Panc1 (cell line): ENCODE measurements at places on chromosomes 6 and 20.

DNA sequence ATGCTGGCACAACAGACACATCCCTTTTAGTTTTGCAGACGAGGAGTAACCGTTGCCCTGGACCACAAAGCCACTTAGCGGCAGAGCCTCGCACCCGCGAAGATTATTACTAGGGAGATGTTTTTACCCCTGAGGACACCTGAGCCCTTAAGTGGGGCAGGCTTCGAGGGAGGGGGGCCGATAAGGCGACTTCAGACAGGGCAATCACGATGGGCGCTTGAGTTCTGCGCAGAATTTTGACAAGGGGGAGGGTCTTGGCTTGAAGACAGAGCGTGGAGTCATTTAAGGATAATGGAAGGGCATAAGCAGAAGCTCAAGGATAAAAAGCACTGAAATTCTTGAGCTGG lies 650 bp upstream of the TTK start:
- no peak for DNase-seq

DNA sequence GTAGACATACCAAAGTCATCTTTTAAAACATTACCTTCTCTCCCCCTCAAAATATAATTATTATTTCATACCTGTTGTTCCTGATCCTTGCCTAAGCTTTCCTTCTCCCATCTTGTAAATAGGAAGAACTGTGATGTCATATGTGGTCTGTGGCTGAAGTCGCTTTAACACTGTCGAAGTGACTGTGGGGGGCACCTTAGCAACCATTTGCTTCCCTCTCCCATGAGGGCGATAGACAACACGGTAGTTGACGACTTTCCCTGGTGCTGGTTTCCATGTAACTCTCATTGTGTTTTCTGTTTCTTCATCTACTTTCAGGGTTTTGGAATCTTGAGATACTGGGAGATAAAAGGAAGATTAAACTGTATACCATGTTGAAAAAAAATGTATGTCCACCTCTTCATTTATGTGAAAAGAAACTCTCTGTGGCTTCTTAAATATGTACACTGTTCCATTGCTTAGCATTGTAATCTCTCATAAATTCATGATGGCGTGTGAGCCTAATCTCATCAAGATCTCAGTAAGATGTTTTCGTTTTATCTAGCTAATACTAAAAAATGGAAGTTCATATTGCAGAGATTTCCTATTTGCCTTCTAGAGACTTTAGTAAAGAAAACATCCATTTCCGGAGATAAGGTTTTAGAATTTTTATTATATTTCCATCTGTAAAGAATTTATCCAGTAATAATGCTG lies 49.5 kb downstream of the COL12A1 start:
- DNase-seq, result no peak

- DNase-seq, result no peak
Observed at GRCh38 chr20:38706509-38706908, 17.8 kb upstream of the SLC32A1 start.

- DNase-seq, result no peak
Observed at GRCh38 chr6:44068607-44069296, 58.5 kb downstream of the MRPL14 start.

- DNase-seq, result no peak
Observed at GRCh38 chr20:44856442-44856841, 29.1 kb upstream of the YWHAB start.

- DNase-seq, result no peak
Observed at GRCh38 chr20:53040693-53041589, 68.8 kb downstream of the TSHZ2 start.

DNA sequence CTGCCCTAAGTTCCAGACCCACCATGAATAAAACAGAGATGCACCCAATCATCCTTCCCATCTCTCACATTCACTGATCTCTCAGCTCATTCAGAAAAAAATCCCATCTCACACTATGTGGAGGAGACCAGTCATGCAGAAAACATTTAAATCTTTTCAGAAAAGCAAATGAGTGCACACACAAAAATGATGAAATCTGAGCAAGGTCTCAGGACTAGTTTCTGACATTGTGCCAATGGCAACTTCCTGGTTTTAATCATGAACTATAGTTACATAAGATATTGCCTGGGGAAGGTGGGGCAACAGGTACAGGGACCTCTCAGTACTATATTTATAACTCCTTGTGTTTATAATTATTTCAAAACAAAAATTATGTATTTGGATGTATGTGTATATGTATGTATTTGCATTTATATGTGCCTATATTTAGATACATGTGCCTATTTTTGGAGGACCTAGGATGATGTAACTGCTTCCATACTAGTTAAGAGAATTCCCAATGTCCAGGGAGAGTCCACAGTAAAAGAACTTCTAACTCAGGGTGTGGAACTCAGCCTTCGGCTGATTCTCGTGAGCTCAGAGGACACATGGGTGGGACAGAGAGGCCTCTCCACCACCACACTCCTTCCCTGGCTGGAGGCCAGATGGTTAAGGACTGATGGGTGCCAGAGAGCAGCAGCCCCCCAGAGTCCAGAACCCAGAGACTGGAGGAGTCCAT lies 71.7 kb upstream of the MAP3K4 start:
- no peak for DNase-seq

- DNase-seq, result no peak
Observed at GRCh38 chr6:73688351-73688750, 7.7 kb upstream of the CD109 start.

DNA sequence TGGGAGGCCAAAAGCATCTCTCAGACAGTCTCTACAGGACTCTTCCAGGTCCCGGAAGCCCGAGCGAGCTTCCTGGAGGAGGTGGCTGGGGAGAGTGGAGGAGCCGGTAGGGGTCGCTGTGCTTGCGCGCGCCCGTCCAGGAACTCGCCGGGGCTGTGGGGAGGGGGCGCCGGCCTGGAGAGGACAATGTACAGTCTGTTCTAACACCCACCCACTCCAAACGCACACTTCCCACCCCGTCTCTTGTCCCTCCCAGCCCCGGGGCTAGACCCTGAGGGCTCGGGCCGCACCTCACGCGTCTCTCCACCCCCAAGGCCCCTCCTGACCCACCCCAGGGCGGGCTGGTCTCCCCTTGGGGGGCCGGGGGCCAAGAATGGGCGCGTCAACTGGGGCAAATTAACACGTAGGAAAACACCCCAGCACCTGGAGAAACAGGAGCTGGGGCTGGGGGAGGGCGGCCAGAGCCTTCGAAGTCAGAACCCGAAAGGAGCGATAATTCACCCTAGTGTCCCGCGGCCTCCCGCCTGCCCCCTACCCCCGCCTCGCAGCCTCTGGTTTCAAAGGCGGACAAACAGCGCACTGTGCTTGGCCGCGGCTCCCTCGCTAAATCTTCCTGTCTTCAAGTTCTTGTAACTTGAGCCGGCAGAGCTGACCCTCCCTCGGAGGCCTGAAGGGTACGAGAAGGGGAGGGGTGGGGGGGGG lies 103.2 kb upstream of the FOXP4 start:
- DNase-seq, result no peak

DNA sequence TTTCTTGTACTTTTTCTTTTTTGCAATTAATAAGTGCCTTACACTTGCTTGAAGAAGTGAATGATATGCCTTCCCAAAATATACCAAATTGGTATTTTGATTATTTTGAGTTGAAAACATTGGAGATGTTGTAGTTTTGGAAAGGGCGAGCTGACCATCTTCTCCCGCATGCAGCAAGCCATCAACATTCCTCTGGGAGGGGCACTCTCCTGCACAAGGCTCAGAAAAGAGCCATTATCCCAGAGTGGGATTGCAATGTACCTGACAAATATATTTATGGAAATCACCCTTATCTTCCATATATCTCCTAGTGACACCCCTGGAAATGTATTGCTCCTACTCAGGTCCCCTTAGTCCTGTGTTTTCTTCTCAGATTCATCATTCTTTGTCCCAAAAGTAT lies 22.8 kb upstream of the PNRC1 start:
- DNase-seq, result no peak

DNA sequence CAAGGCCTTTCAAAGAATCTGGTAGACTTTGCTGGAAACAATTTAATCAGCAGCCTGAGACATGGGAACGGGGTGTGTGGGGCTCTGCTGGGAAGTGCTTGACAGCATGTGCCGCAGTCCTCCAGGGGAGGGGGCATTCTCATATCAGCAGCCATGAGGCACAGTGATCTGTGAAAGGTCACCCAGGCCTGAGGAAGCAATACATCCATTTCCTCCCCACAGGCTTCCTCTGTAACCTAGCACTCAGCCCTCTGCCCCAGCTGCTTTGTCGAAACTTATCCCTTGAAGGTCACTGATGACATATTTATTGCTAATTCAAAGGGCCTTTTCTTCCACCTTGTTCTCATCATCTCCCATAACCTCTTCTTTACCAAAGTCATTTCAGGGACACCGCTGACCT lies 103.3 kb downstream of the TNFAIP3 start:
- no peak for DNase-seq

GRCh38 chr6:117449549-117450439 lies 24.1 kb upstream of the ROS1 start:
- DNase-seq, result peak; percentile 47

DNA sequence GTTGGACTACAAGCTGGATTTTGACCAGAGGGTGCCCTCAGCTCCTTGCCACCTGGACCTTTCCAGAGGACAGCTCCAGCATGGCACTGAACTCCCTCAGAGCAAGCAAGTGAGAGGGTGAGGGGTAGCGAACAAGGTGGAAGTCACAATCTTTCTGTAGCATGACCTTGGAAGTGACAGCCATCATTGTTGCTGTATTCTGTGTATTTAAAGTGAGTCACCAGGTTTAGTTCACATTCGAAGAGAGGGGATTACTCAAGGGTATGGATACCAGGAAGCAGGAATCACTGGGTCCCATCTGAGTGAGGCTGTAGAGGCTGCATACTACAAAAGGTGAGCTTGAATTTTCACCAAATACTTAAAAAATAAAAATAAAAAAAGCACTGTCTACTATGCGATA lies 280.0 kb upstream of the SPTLC3 start:
- DNase-seq, result no peak

DNA sequence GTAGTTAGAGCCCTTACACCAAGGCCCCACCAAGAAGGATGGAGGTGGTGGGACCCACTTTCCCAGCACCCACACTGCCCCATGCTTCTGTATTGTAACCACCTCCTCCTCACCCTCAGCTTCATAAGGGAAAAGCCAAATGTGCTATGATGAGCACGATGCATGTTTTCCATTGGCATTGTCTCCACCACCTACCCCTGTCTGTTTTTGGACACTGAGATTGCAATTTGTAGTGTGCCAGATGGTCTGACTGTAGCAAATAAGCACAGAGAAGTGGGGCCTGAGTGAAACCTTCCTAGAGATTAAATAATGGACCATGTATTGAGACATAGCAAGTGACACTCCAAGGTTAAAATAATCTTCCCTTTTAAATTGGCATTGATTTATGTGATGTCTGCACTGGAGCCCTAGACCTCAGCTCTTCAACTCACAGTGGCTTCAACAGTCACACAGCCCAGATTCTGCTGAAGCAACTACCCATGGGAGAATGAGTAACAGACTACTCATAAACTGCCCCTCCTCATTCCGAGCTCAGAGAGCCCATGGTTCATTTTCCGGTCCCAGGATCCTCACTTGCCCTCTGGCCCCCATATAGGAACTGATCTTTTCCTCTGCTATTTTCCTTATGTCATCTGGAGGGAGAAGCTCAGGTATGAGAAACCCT lies 177.9 kb downstream of the COL9A1 start:
- no peak for DNase-seq

- DNase-seq, result no peak
Observed at GRCh38 chr6:14206391-14206790, 88.8 kb downstream of the CD83 start.

GRCh38 chr6:12203001-12203400 lies 87.2 kb upstream of the EDN1 start:
- DNase-seq, result no peak

DNA sequence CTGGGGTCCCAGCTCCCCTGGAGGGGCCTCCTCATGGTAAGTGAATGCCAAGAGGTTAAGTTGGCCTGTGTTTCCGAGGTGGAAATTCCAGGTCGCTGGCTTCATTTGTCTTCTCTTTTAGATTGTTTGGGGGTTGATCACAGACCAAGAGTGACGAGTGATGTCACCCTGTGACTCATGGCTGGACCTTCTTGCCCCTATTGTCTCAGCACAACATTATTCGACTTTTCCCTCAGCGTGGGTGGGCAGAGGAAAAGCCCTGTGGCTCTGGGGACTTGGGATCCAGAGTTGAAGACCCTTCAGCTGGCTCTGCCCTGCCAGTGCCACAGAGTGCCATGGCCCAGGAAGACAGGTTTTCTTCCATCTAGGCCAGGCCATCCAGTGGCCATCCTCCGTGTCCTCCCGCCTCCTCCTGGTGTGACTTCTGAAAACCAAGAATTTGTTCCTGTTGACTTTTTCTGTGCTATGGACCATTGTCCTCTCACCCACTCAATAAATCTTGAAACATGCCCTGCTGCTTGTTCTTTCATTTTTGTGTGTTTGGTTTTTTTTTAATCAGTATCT lies 15.4 kb upstream of the SNHG17 start:
- DNase-seq, result no peak

GRCh38 chr6:106832766-106833510 lies 141.6 kb downstream of the CD24 start:
- no peak for DNase-seq

DNA sequence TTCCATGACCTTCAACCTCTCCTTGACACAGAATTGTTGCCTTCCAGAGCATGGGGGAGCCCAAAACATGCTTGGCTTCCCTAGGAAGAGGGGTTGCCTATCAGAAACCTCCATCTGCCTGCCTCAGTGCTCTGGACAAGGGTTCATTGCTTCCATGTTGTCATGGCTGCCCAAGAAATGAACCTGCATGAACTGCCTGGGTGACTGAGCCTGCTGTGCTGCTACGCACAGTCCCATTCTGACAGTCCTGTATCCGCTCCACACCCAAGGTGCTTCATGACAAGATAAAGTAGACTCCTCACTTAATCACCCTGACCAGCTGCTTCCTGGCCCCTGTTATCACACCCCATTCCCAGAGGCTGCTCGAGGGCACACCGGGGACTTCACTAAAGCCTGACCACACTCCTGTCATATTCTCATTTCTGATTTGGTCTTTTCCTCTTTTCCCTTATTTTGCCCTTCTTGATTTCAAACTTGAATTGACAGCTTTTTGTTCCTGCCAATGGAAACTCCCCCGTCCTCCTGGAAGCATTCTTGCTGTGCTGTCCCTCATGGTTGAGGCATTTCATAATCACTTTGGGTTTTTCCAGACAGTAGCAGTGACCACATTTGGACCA lies 31.9 kb downstream of the GMPR start:
- DNase-seq, result no peak

GRCh38 chr6:95768539-95768938 lies 191.2 kb downstream of the MANEA start:
- DNase-seq, result no peak
